ENCODE measurements at places on chromosomes 6 and 20.

GRCh38 chr20:59192533-59192896 is 28.9 kb downstream of the ZNF831 start:
- no peak for DNase-seq

GRCh38 chr6:33983721-33984465 is 162.0 kb downstream of the GRM4 start:
- DNase-seq: no peak

DNA sequence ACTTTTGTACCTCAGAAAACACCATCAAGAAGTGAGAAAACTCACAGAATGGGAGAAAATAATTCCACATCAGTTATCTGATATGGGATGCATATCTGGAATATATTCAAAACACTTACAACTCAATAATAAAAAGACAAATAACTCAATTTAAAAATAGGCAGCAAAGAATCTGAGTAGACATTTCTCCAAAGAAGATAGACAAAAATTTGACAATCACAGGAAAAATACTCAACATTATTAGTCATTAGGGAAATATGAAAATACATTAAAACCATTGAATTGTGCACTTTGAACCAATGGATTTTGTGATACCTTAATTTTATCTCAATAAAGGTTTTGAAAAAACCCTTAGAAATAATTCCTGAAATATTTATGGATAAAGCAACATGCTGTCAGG is 36.9 kb upstream of the STMND1 start:
- DNase-seq: no peak

DNA sequence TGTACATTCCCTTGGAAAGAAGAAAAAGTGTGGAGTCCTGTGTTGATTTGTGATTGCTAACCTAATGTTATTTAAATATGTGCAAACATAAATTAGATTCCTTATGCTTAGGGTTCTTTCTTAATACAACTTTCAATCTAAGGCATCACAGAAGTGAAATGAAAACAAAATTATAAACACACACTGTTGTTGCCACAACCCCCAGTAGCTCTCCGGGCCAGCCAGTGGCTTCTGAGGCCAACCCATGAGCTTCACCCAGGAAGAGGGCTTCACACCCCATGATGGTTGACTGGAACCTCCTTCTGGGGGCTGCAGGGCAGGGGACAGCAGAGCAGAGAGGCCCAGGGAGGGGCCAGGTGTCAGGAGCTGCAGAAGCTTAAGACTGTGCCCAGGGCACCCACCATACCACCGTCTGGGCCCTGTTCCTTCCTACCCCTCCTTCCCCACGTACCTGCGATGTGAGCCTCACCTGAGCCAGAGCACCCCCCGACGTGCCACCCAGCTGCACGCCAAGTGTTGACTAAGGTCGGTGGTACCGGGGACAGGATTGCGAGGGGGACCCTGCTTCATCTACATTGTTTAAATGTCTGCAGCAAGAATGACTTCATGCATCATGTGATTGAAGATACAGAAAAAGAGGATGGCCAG is 110.5 kb downstream of the FAM120B start:
- DNase-seq: no peak

DNA sequence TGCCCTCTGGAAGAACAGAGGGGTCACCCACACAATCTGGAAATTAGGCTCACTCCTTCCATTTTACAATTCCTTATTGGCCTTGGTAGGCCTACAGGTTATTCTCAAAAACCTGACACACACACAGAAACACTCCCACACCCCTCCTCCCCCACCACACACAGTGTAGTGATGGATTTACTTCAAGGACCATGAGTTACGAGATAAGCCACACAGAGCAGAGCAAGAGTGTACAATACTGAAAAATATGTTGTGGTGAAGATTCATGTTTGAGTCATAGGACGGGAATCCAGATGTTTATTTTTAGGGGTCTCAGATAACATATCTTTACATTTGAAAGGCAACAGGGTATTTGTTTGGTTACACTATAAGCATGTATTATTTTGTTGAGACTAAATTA is 291.9 kb downstream of the PLCB1 start:
- no peak for DNase-seq

GRCh38 chr20:19626896-19627295 is 131.2 kb upstream of the RIN2 start:
- DNase-seq: no peak

DNA sequence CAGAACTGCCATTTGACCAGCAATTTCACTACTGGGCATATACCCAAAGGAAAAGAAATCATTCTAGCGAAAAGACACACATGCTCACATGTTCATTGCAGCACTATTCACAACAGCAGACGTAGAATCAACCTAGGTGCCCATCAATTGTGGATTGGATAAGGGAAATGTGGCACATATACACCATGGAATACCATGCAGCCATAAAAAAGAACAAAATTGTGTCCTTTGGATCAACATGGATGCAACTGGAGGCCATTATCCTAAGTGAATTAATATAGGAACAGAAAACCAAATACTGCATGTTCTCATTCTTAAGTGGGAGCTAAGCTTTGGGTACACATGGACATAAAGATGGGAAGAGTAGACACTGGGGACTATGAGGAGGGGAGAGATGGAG is 16.1 kb downstream of the RAET1E start:
- DNase-seq: no peak

DNA sequence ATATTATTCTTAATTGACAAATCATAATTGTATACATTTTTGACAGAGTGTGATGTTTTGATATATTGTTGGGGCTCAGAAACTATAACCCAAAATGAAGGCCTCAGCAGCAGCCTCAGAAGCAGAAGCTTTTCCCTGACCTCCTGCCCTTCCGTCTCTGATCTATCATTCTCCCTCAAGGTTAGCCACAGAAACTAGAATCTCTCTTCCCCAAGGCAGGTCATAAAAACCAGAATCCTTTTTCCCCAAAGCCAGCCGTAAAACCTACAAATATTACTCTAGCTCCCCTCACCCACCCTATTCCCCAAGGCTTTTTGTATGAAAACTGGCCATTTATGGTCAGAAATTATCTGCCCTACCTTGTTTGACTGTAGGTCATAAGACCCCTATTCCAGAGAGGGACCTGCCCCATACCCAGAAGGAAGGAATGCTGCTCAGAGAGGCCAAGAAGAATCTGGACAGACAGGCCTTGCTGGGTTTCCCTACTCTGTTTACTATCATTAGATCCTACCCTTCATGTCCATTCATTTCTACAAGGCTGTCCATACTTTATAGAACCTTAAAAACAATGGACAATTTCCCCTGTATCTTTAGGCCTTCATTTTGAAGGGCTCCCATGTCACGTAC is 14.5 kb downstream of the OR2B2 start:
- DNase-seq: no peak

- no peak for DNase-seq
Measured at GRCh38 chr20:39264506-39265172, 302.5 kb downstream of the DHX35 start.

- no peak for DNase-seq
Measured at GRCh38 chr6:90368001-90368400, 71.4 kb upstream of the BACH2 start.

DNA sequence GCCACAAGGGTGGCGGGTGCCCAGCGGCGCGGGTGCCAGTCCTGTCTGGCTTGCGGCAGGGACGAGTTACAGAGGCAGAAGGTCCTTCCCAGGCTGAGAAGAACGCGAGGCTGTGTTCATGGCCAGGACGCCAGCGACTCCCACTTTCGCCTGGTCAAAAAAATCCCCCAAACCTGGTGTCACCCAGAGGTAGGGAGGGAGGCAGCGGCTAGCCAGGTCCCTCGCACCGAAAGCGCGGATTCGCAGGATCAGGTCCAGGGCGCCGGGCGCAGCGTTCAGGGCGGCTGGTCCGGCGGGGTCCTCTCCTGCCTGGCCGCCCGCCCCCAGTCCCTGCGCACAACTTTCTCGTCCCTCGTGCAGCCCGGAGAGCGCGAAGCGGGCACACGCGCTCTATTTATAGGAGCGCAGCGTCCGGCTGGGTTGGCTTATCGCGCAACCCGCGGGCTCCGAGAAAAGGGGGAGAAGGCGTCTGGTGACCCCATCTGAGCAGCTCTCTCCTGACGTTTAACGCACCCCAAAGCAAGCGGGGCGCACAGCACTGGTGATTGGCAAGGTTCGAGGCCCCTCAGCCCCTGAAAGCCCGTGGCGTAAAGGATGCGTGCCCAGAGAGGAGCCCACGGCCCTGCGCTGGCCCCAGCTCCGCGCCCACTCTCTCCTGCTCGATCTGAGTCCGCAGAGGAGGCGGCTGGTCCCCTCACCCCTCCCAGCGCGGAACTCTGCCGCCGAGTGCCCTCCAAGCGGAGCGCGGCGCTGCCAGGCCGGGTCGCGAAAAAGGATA is 519 bp downstream of the CBLN4 start:
- no peak for DNase-seq

DNA sequence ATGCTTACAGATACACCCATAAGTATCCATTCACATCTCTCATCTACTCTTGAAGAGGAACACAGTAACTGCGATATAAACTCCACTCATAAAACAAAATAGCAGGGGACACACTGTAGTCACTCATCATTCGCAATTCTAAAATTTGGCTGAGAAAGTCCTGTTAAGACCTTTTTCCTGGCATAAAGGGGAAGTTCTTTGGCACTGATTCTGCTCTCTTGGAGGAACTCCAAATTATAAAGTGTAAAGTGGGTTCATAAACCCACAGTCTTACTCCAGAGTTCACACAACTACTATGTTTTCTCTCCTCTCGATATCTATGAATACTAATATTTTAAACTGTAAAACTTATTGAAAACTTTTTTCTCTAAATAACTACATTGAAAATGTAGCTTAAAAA is 80.6 kb downstream of the ADGB start:
- DNase-seq: no peak

- DNase-seq: no peak
Measured at GRCh38 chr20:21719592-21720214, 14.2 kb downstream of the PAX1 start.

DNA sequence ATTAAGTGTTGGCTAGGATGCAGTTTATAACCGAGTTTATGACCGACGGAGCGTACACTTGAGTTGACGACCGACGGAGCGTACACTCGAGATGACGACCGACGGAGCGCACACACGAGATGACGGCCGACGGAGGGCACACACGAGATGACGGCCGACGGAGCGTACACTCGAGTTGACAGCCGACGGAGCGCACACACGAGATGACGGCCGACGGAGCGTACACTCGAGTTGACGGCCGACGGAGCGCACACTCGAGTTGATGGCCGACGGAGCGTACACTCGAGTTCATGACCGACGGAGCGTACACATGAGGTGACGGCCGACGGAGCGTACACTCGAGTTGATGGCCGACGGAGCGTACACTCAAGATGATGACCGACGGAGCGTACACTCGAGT is 119.8 kb downstream of the HUS1B start:
- no peak for DNase-seq

DNA sequence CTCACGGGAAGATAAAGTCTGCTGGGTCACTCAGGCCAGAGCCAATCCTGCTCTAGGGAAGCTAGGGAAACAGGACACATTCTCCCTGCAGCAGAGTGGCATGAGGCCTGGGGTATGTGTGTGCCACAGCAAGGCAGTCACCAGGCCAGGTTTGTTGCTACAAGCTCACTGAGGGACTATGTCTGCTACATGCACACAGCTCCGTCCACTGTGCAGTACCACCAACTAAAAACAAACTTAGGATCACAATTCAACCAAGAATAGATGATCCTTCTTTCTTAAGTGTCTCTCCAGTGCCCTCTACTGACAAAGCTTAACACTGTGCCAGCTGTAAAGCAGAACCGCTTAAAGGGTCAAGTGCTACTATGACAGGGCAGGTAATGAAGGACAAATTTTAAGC is 192.5 kb downstream of the PTPRK start:
- DNase-seq: peak; percentile 5

DNA sequence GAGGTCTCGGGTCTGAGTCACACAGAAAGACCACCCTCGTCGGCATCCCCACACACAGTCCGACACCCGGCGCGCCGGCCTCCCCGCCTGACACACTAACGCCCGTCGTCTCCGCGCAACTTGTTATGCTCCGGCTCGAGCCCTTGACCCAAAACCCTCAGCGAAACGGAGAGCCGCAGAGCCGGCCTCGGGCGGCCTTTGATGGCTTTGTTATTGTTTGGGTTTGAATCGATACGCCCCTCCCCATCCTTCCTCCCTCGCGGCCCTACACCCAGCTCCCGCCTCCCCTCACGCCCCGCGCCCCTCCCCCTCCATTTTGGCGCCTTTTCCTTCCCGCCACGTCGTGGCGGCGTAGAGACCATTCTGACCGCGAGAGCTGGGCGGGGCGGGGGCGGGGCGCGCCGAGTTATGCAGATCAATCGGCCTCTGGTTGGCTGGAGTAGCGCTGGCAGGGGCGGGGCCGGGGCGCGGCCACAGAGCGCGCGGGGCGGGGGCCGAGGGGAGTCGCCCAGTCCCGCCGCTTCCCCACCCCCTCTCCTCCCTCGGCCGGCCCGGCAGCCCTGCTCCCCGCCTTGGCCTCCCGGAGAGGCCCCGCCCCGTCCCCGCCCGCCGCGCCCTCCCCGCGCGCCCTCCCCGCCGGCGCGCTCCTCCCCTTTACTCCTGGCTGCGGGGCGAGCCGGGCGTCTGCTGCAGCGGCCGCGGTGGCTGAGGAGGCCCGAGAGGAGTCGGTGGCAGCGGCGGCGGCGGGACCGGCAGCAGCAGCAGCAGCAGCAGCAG is at the start of gene PIM1:
PIM1 (plus strand) TSS at position 657 of the 777 bp plus-strand sequence. CDS start 424 bp downstream, outside the sequence.
- DNase-seq: peak; percentile 99

GRCh38 chr6:36621371-36621855 is 27.3 kb downstream of the SRSF3 start:
- no peak for DNase-seq

DNA sequence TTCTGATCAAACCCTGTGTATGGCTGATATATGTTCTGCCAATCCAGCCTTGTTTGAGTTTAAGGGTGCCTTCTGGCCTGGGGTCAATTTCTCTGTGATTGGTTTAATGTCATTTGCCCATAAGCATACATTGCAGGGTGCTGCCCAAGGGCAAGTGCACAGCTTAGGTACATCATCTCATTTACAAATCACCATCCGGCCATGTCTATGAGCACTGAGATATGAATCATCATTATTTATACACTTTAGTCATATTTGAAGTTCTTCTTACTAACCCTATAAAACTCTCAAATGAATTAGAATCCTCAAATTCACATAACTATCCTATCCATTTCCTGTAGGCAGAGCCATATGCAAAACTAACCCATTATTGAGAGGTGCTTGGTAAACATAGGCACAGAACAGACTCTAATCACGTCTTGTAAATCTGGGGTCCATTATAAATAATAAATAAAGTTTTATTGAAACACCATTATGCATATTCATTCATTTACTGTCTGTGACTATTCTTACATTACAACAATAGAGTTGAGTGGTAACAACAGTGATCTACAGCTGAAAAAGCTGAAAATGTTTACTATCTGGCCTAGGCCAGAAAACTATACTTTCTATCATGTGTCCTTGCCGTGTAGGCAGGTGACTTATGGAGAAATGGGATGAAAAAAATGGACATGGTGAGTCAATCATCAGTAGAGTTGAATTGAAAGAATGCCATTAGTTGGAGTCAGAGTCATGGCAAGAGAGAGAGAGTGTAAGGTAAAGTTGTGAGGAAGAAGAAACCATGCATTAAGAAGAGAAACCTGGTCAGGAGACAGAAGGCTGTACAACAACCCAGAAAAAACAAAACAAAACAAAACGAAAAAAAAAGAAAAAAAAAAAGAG is 25.0 kb downstream of the KCNQ5 start:
- DNase-seq: no peak
